ENCODE measurements at places on chromosomes 5 and 9.

GRCh38 chr5:39373791-39374190 is 9.5 kb upstream of the C9 start:
- DNase-seq = no peak

DNA sequence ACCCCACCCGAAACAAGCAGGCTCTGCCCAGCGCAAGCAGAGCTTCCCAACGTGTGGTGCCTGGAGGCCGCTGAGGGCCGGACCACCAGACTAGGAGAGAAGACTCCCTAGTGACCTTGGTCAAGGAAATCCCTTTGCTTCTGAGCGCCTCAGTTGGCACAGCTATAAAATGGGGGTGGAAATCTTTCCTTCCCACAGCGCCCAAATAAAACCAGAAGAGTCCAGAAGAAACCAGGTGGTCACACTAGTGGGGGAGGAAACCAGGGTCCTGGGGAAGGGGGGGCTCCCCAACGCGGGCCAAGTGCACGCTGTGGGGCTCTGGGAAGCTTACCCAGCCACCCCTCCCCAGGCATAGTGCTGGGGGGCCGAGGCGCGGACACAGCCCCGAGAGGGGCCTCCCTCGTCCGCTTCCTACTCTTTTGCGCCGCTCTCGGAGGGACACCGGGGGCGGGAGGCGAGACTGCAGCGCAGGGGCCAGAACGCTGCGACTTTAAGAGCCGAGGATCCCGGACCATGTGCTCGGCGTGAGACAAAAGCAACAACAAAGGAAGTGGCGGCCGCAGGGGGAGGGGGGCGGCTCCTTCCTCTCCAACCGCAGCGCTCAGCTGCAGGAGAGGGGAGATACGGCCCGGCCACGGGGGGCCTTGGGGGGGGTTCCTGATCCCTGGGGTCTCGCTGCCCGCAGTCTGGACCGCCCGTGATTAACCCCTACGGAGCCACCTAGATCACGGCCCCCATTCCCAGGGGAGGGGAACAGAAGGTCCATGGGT is 885 bp downstream of the RNF44 start:
- peak; percentile 75 for DNase-seq

DNA sequence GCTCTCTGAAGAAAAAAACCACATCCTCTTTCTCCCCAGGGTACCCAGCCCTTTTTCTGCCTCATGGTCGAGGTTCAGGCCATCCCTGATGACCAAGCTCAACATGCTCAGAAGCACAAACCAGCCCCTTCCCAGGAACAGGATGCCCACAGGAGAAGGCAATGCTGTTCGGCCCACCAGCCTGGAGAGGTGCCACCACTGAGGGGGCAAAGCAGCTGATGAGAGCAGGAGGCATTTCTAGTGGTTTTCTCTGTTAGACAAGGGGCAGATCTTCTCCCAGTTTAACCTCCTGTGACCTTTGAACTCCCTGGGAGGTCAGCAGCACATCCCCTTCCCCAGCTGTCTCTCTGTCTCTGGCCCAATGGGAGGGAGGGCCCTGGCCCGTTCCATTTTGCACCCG is 73.0 kb downstream of the PAX5 start:
- DNase-seq = no peak

DNA sequence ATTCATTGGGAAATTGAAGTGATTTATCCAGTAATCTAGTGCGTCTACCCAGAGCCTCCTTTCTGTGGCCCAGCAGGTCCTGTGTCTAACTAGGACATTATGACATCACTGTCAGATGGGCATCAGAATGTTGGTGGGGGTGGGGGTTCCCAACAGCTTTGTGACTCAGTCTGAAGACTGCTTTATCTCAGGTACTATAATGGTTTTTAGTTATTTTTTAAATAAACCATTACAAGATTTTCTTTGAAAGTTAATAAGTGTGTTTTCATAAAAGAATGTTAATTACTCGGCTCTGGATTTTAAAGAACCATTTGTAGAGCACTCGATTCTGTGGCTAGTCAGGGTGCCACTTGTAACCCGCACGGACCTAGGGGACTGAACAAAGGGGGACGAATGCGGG is at the start of gene EQTN:
TSS of gene EQTN (minus strand) at position 101 of the 400 bp plus-strand sequence. CDS start at position 6, 95 bp downstream.
- no peak for DNase-seq

DNA sequence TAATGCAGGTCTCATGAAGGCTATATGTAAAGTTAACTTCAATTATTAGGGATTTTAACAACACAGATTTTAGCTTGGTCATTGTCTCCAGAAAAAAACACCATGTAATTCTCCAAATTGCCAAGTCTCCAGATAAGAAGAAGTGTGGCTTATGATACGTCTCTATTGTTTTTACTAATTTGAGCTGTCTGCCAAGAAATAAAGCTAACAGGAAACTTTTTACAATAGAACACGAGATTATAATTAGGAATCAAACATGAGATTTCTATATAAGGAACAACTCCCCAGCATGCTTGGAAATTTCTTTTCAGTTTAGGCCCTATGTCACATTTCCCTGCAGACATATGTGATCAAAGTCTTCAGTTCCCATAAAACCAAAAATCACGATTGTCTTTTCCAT is 142.7 kb downstream of the MCTP1 start:
- DNase-seq = no peak

DNA sequence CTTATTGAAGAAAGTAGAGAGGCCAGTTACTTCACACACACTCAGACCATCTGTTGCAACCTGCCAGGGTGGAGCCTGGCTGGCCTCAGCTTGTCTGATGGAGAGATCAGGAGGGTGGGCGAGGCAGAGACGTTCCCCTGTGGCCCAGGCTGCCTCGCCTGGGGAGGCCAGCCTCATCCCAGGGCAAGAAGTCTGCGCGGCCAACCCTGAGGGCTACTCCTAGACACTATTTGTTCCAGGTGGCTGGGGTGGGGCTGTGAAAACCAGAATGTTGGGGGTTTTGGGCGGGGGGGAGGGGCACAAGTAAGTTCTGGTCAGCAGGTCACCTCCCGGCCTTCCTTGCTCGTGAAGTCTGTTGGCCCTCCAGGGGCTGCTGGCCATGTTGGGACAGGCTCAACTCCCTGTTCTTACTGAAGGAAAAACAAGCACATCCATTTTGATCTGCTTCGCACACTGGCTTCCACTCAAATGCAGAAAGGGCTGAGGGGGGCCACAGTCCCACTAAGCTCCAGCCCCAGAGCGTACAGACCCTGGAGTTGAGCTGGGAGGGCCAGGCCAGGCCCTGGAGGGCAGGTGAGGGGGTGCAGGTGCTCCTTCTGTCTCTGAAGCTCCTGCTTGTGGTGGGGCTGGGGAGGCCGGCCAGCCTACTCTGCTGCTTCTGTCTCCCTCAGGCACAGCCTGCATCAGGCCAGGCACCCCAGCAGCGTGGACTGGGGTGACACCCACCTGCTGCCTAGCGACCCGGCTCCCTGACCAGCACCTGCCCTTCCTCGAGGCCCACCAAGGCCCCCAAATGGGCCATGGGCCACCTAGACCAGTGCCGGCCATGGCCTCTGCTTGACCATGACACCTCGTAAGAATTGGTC is 46.6 kb downstream of the SECISBP2 start:
- DNase-seq = no peak

DNA sequence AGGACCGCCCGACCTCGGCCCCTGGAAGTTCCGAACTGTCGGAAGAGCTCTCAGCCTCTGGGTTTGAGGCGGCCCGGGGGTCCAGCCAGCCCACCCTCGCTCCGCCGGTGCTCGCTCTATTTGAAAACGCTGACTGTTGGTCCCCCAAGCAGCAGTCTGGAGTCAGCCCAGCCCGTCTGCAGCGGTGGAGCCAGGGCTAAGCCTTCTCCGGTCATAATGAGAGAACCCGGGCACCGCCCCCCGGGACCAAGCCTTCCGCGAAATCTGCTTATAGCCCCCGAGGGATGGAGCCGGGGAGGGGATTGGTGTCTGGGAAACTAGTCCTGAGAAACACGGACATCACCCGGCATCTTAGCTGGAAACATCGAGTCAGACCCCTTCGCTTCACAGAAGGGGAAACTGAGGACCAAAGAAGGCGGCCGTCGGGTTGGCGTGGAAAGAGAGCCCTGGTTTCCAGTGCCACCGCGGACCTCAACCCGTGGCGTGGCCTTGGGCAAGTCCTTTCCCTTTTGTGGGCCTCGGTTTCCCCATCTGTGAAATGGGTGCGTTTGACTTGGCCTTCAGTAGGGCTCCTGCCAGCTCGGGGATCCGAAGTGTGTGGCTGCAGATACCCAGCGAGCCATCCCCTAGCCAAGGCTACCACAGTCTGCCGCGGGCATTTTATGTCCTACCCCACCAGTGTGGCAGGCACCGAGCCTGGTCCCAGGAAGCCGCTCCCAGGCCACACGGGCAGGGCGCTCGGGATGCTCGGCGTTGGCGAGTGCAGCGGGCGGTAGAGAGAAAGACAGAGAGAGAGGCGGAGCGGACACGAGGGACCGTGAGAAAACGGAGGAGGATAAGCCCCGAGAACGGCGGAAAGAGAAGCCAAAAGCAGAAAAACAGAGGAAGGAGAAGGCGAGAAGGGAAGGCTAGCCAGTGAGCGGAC is 857 bp downstream of the ADAM19 start:
- DNase-seq = no peak

GRCh38 chr9:135661816-135662560 is 1.1 kb upstream of the LCN9 start:
- DNase-seq = no peak

DNA sequence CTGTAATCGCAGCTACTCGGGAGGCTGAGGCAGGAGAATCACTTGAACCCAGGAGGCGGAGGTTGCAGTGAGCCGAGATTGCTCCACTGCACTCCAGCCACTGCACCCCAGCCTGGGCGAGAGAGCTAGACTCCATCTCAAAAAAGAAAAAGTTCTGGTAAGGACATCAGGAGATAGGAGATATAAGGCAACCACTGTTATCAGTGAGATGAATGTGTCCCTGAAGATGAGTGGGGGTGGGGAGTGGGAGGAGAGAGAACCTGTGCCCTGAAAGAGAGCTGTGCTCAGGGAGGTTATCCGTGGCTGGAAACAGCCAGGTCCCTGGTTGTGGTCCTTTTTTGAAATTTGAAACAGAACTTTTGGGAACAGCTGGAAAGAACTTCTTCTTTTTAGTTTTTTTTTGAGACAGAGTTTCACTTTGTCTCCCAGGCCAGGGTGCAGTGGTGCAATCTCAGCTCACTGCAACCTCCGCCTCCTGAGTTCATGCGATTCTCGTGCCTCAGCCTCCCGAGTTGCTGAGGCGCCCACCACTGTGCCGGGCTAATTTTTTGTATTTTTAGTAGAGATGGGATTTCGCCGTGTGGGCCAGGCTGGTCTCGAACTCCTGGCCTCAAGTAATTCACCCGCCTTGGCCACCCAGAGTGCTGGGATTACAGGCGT is 2.6 kb downstream of the PTPA start:
- no peak for DNase-seq

DNA sequence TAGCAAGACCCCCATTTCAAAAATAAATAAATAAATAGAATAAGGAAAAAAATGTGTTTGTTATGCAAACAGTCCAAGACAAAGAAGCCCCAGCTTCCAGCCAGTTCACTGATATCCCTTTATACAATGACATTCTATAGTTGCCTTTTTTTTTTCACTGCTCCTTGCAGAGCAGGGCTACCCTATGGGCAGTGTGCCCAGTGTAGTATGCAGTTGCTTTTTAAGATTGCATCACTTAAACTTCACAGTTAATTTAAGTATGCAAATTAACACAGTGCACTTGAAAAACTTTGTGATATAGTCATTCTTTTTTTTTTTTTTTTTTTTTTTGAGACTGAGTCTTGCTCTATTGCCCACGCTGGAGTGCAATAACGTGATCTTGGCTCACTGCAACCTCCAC is 40.8 kb upstream of the ARRDC3 start:
- no peak for DNase-seq

DNA sequence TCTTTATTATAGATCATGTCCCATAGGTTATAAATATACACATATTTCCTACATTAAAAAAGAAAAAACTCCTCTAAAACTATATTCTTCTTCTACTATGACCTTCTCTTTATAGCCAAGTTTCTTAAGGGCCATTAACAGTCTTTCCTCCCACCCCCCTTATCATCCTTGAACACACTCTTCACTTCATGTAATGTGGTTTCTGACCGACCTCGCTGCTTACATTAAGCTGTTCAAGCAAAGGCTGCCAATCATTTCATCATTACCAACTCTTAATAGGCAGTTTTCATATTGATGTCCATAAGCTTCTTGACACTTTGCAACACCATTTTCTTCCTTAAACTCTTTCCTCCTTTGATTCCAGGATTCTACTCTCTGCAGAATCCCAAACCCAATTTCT is 283.0 kb upstream of the PCSK5 start:
- DNase-seq = no peak

GRCh38 chr5:133406977-133407632 is 205.2 kb downstream of the FSTL4 start:
- DNase-seq = no peak

DNA sequence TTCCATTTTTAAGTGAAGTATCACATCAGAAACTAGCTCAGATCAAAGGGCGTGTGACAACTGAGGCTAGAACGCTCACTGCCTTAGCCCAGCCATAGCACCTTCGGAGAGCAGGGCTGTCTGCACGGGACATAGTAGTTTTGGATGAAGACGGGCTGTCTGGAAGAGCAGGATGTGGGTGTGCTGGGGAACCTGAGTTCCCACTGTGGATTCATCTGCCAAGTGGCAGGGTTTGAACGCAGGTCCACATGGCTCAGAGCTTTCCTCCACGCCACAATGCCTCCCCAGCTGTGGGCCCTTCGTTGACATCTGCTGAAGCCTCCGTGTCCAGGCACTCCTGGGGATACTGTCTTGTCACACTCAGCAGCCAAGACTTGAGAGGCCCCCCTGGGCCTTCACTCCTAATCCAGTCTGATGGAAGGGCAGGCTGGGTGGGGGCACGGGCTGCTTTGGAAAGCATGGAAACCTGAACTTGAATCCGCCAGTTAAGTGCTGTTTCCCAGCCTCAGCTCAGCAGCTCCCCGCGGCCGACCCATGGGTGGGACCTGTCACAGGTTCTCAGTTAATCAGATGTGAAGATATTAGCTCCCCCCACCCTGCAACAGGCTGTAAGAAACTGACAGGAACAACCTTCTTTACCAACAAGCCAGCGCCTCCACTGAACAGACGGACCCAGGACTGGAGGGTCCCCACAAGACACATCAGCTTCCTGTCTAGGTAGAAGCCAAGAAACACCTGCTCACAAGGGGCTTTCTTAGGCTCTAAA is 228.1 kb downstream of the FANCC start:
- peak; percentile 35 for DNase-seq

DNA sequence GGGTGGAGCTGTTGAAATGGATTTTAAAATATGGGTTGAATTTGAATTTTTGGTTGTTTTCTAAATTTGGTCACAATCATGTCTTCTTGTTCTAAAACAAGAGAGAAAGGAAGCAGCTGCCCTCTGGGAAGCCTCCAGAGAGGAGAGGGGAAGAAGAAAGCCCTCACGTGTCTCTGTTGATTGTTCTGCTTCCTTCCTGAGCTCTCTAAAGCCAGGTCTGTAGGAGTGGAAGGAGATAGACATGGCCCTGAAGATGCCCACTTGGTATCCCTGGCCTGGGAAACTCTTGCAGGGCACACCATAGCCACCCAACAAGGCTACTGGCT is 59.6 kb downstream of the GALNT12 start:
- no peak for DNase-seq

DNA sequence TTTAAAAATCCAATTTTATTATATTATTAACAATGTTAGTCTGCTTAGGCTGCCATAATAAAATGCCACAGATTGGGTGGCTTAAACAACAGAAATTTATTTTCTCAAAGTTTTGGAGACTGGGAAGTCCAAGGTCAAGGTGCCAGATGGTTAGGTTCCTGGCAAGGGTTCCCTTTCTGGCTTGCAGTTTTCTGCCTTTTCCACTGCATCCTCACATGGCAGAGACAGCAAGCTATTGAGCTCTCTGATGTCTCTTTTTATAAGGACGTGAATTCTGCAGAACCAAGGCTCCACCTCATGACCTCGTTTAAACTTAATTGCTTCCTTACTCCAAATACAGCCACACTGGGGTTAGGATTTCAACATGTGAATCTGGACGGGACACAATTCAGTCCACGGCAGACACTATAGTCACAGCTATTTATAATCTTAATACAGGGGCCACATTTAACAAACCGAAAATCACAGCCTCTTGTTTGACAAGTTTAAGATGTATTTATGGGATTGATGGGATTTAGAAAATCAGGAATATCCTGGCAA is 174.9 kb upstream of the PUM3 start:
- no peak for DNase-seq

Data from head of caudate nucleus (tissue), 42 donors.